ENCODE measurements at places on chromosomes 1 and 21.

- no peak for DNase-seq
These were observed 15.8 kb downstream of the COLGALT2 start for GRCh38 chr1:184021728-184022127.

- no peak for DNase-seq
These were observed at the start of gene LEFTY2 for GRCh38 chr1:225941187-225941941. Gene LEFTY2 (minus strand): TSS chr1:225941220. CDS start chr1:225941140, 80 bp downstream.

DNA sequence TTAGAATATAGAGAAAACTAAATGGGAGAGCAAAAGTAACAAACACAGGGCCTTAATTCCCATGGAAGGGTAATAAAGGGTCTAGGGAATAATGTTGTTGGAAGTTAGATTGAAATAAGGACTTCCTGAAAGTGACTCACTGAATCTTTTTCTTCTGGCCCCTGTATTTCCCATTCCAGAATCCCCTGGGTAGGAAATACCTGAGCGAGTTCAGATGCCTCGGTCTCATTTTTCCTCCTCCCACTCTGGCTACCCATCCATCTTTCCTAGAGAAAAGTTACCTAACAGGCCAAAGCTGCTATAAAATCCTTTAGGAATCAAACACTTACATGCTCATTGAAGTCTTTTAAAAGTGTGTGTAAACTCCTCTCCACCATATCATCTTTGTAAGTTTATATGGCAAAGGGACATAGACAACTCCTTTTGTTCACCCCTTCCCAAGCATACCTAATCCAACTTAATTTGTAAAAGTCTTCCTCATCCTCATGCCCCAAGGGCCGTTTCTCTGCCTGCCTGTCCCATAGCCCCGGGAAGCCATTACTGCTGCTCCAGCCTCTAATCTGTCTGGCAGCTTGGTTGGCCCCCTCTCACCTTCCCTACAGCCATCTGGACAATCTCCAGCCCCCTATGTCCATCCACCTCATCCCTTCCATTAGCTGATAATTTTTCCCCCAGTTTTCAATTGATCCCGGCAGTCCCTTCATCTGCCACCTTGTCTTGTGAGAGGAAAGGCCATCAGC lies 3.3 kb upstream of the MEF2D start:
- no peak for DNase-seq

DNA sequence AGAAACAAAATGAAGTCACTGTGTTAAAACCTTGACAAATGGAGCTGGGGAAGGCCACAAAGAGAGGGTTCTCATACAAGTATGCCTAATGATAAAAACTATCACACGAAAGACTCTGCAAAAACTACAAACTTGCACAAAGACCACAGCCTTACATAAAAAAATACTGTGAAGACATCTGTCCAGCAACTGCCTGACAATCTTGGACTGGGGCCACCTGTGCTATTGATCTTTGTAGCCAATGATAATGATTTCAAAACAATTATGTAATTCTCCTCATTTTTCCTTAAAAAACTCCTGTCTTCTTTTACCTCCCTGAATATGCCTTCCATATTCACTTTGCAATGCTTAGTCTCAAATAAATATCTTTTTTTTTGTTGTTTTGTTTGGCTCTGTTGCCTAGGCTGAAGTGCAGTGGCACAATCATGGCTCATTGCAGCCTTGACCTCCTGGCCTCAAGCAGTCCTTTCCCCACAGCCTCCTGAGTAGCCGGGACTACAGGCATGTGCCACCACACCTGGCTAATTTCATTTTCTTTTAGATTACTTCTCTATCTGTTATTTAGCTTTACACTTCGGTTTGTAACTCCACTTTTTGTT lies 79.4 kb upstream of the RHOU start:
- DNase-seq = no peak

DNA sequence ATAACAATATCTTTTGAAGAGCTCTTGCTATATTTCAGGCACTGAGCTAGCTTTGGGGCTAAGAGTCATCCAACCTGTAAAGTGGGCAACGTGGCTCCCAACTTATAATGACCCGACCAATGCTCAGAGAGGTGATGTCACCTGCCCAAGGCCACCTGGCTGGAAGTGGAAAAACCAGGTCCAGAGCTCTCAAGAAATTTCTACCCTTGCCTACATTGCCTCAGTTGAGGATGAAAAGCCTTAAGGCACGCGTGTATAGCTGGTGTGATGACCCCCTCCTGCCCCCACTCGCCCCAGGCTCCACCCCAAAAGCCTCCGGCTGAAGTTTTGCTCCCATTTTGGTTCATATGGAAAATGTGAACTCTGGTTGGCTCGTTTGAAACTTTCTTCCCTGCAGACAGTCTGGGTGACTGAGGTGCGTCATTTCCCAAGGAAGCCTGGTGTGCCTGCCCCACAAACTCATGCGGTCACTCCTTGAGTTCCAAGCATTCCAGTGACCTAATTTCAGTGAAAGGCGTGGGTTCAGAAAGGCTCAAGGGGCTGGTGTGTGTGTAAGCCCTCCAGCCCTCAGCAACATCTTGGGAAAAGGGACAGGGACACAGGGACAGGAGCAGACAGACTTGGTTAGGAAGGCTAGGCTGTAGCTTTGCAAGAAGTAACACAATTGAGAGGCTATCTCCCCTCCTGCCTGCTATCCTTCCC lies 20.5 kb downstream of the HTR1D start:
- DNase-seq = no peak

Data from NCI-H1436 (cell line).